Urinary bladder (tissue), 4 donors: ENCODE measurements at places on chromosomes 11 and 22. TPM values are rescaled to one million over a fixed set of nuclear protein-coding genes. Genes with fewer than 3 reads are reported as not detected.

GRCh38 chr11:7696424-7696823 is 9.9 kb downstream of the OVCH2 start:
- no peak for DNase-seq

GRCh38 chr11:68370211-68371111 is 58.1 kb downstream of the LRP5 start:
- DNase-seq = no peak

- DNase-seq = no peak
These were observed 200.6 kb downstream of the KIRREL3 start for GRCh38 chr11:126800009-126800408.

GRCh38 chr11:95247127-95247684 is 16.2 kb upstream of the SESN3 start:
- DNase-seq = no peak

DNA sequence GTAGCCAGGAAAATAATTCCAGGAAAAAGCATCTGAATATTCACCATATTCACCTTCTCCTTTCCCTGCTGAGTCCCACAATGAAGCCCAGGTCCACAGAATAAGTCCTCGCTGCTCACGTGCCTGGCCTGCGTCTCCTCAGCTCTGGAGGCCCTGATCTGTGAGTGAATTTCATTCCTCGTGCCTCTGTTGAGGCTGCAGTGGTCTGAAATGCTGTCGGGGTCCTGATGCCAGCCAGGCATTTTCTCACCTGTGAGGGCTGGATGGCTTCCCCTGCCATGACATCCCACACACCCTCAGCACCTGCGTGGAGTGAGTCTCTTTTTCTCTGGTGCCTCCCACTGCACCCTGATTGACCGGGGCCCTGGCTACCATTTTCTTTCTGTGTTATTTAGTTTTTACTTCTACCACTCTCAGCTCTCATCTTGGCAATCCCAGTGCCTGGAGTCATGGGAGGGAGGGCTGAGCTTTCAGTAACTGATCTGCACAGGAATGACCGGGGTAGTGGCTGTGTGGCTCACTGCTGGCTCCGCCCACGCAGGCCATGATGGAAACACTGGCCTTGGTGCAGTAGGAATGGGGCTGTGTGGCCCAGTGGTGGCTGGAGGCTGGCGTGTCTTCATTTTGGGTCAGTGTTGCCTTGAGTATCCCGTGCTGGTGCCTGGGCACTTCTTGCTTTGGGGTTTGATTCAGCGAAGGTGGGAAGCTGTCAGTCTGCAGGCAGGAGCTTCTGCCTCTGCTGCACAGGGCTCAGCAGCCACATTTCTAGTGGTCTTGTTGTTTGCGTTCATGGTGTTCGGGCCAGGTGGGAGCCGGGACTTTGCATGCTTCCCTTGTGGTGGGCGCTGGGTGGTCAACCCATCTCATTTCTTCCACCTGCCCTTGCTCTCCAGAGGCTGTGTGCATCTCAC is 807.2 kb downstream of the TBC1D22A start:
- DNase-seq = no peak

GRCh38 chr22:34696557-34696956 is 369.4 kb upstream of the ISX start:
- DNase-seq = no peak

DNA sequence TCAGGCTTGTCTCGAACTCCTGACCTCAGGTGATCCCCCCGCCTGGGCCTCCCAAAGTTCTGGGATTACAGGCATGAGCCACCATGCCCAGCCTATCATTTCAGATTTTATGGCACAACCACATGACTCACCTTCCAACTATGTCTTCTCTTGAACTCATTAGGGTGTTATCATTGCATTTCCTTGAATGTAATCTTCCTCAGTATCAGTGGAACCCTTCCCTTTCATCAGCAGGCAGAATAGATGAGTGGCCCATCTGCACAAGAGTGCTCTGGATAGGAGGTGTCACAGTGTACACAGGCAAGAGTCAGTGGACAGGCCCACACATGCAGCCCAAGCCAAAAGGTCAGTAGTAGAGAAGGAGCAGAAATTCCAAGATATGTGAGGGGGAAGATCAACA is 29.1 kb upstream of the AQP11 start:
- DNase-seq = no peak

- DNase-seq = peak; percentile 41
These were observed 35.3 kb downstream of the MACROD1 start for GRCh38 chr11:64130618-64131017.

DNA sequence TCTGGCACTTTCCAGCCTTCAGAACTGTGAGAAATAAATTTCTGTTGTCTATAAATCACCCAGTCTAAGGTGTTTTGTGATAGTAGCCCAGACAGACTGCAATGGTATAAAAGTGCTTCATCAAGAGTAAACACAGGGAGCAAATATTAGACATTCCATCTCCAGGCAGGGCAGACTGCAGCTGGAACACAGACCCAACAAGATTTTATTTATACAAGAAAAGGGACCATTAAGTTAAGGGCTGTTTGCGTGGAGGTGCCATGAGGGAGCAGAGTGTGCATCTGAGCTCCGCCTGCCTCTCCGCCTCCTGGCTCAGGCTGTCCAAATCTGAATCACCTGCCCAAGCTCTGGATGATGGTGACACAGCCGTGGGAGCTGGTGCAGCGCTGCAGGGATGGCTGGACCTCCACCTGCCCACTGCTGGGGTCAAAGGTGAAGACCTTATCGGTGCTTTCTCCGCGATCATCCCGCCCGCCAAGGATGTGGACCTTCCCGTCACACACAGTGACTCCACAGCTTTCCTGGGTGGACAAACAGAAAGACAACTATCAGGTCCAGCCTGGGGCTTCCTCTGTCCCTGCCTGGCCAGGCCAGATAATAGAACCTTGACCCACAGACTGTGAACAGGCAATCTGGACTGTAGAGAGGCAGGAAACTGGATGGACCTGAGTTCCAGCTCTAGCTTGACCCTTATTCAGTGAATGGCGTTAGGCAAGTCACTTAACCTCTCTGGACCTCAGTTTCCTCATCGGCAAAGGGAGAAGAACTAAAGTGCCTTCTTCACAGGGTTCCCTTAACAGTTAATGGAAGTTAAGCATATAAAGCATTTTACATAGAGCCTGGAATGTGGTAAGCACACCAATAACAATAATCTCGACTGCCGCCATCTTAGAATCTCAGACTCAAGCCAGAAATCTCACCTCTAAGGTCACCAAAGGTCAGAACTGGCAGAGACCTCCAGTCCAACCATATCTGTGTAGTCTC is 10.5 kb downstream of the KLHL35 start:
- DNase-seq = peak; percentile 51

GRCh38 chr11:8363921-8364320 is 100.2 kb upstream of the LMO1 start:
- DNase-seq = no peak

GRCh38 chr11:117815262-117815803 is 9.2 kb downstream of the FXYD2 start:
- no peak for DNase-seq

GRCh38 chr11:95884376-95884775 is 39.5 kb downstream of the MTMR2 start:
- DNase-seq = no peak

DNA sequence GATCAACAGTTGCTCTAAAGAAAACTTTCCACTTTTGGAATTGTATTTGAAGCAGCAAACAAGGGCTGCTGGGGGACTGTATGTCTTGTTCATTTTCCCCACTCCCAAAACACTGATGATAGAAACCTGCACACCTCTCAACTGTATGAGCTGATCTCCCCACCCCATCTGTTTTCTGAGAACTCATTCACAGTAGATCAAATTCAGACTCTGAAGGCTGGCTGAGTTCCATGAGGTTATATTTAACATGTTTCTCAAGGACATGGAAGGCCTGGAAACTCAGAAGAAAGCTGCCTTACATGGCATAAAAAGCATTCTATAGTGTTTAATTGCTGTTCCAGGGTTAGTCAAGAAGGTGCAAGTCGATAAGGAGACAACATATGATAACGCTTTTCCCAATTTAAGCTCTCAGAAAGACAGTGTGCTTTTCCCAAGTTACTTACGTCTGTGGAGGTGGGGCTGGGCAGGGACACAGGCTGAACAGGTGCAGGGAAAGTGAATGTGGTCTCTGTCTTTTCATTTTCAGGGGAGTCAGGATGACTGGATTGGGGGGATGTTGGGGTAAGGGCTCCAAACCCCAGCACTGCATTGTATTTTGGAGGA is 23.0 kb downstream of the LARGE2 start:
- no peak for DNase-seq

C11orf42 gene
- not detected for polyA plus RNA-seq

UQCC3 gene
- polyA plus RNA-seq = 13.3 TPM

SLC22A12 gene
- not detected for polyA plus RNA-seq

ART1 gene
- polyA plus RNA-seq = not detected

OR6T1 gene
- not detected for polyA plus RNA-seq

TBX1 gene
- polyA plus RNA-seq = 1.4 TPM

GRIA4 gene
- polyA plus RNA-seq = not detected

DERL3 gene
- 0.98 TPM for polyA plus RNA-seq
